IMR-90 (cell line): ENCODE measurements at places on chromosomes 12 and 14. TPM values are rescaled to one million over a fixed set of nuclear protein-coding genes. Genes with fewer than 3 reads are reported as not detected.

DNA sequence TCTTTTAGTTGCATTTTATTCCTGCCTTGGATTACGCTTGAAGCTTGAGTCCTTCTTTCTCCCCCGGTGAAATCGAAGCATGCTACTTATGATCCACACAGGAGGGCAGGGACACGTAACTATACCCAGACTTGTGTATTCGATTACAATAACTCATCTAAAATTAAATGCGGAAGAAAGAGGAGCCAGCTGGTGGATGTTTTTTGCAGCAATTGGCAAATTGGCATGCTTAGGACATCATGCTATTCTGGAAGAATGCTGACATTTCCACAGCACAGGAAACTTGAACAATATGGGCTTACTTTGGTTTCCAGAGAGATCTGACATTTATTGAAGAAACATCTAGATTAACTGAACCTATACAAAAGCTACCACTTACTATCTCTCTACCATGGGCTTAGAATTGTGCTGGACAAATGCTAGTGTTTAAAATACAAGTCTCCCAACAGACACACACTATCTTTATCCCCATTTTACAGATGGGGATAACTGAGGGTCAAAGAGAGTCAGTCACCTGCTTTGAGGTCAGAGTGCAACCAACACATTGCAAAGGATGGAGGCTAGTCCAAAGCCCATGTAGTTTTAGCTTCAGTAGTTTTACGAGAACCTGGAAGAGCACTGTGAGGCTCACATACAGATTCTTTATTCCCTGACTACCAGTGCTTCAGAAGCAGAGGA, 36.3 kb downstream of the LGMN start:
- H3K27me3 ChIP-seq = no peaks in the 10 kb centered on the region
- no peak overlapping the region for H3K27ac ChIP-seq
- peaks cover 8% of the 10 kb centered on the region for H3K4me1 ChIP-seq
- no peaks in the 10 kb centered on the region for H3K36me3 ChIP-seq

GRCh38 chr12:66945189-66945817, 266.4 kb upstream of the GRIP1 start:
- no peak for DNase-seq
- no peaks in the 10 kb centered on the region for H3K36me3 ChIP-seq
- no peak overlapping the region for H3K4me3 ChIP-seq
- H3K4me1 ChIP-seq = no peaks in the 10 kb centered on the region
- H3K27me3 ChIP-seq = no peaks in the 10 kb centered on the region

- no peak overlapping the region for H3K27ac ChIP-seq
- no peak overlapping the region for H3K4me3 ChIP-seq
- no peaks in the 10 kb centered on the region for H3K27me3 ChIP-seq
- DNase-seq = no peak
- peaks cover 12% of the 10 kb centered on the region for H3K4me1 ChIP-seq
- peaks cover 6% of the 10 kb centered on the region for H3K36me3 ChIP-seq
These were observed 31.9 kb downstream of the NT5DC3 start for GRCh38 chr12:103809154-103809553.

DNA sequence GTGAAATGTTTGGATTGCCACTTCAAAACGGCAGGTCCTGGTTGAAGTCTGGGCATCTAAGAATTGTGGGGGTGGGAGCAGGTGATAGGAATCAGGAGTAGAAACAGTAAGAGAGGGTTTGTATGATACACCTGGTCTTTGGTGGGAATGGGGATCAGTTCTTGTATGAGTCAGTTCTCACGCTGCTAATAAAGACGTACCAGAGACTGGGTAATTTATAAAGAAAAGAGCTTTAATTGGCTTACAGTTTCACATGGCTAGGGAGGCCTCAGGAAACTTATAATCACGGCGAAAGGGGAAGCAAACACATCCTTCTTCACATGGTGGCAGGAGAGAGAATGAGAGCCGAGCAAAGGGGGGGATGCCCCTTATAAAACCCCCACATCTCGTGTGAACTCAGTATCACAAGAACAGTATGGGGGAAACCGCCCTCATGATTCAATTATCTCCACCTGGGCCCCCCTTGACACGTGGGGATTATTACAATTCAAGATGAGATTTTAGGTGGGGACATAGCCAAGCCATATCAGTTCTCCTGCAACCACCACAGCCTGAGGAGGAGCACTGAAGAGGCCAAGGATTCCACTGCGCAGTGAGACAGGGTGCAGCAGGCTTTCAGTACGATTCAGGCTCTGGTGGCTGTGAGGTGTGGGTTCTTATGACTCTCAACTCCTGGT, 52.1 kb downstream of the DRAM1 start:
- H3K36me3 ChIP-seq = no peaks in the 10 kb centered on the region; the same call in 1 of the 2 replicates
- DNase-seq = no peak
- H3K4me1 ChIP-seq = peaks cover 11% of the 10 kb centered on the region
- H3K4me3 ChIP-seq = no peak overlapping the region
- no peak overlapping the region for H3K27ac ChIP-seq

DNA sequence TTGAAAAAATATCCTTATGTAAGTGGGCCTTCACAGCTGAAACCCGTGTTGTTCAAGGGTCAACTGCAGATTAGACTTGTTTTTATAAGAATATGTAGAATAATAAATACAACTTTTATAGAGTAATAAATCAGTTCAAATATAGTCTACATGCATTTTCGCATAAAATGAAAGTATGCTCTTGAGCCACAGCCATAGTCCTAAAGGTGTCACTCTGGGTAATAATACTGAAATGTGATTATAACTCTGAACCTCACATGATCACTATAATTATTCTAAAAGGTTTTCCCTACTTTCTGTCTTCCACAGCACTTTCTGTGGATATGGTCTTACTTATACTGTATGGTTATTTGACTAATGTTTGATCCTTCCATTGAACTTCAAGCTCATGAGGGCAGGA, 185.8 kb downstream of the SLC6A15 start:
- H3K4me3 ChIP-seq = no peak overlapping the region
- H3K36me3 ChIP-seq = no peaks in the 10 kb centered on the region
- H3K27ac ChIP-seq = no peak overlapping the region

GRCh38 chr14:38279572-38279971, 23.7 kb upstream of the CLEC14A start:
- H3K4me3 ChIP-seq = no peak overlapping the region
- no peaks in the 10 kb centered on the region for H3K36me3 ChIP-seq
- H3K27ac ChIP-seq = no peak overlapping the region
- no peaks in the 10 kb centered on the region for H3K27me3 ChIP-seq

GRCh38 chr14:92014040-92014439, 25.8 kb downstream of the TRIP11 start:
- no peak for DNase-seq
- peaks cover 20% of the 10 kb centered on the region for H3K36me3 ChIP-seq
- H3K27ac ChIP-seq = no peak overlapping the region
- no peak overlapping the region for H3K4me3 ChIP-seq

- H3K27me3 ChIP-seq = no peaks in the 10 kb centered on the region
- H3K27ac ChIP-seq = no peak overlapping the region
- H3K4me1 ChIP-seq = no peaks in the 10 kb centered on the region
- H3K4me3 ChIP-seq = no peak overlapping the region
- H3K36me3 ChIP-seq = no peaks in the 10 kb centered on the region
- no peak for DNase-seq
These were observed 375.9 kb downstream of the TMEM121 start for GRCh38 chr14:105902131-105902898.

DNA sequence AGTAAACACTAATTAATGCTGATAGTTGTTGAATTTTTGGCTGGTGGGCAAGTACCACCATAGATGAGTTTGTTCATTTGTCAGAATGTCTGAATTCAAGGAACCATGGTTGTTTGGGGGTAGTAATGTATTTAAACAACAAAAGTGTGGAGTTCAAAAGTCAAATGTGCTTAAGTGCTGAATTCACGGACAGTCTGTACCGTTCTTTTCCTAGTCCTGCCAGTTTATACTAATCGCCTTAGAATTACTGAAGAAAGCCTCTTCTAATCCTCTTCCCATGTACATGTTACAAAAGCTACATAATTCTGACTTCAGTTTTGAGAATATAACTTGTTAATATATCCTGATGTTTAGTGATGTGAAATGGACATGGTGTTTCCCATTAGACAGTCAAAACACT, 2.7 kb downstream of the NAA25 start:
- peaks cover 3% of the 10 kb centered on the region for H3K36me3 ChIP-seq
- no peaks in the 10 kb centered on the region for H3K27me3 ChIP-seq
- H3K4me1 ChIP-seq = peaks cover 13% of the 10 kb centered on the region
- DNase-seq = no peak

- no peak overlapping the region for H3K27ac ChIP-seq
- peak; percentile 44 for DNase-seq
- no peaks in the 10 kb centered on the region for H3K27me3 ChIP-seq
These were observed 7.7 kb upstream of the PPTC7 start for GRCh38 chr12:110590806-110591326.

The CHFR gene
- total RNA-seq = 11.4 and 13.4 TPM in 2 replicates

The KIF26A gene
- total RNA-seq = not detected in 2 replicates

The SOAT2 gene
- total RNA-seq = under 0.01 and 0.18 TPM in 2 replicates

The PRKD1 gene
- 12.8 and 12.9 TPM in 2 replicates for total RNA-seq

The MBIP gene
- 9.3 and 15.0 TPM in 2 replicates for total RNA-seq

The RIMBP2 gene
- not detected in 2 replicates for total RNA-seq

The ANKRD33 gene
- under 0.01 TPM in 1 of 2 replicates, not detected in the other for total RNA-seq

The PTCSC3 gene
- total RNA-seq = not detected in 2 replicates

The ADAM20 gene
- total RNA-seq = 0.18 and 0.28 TPM in 2 replicates
